Right renal cortex interstitium (tissue), 3 donors: ENCODE measurements at places on chromosomes 4 and X.

DNA sequence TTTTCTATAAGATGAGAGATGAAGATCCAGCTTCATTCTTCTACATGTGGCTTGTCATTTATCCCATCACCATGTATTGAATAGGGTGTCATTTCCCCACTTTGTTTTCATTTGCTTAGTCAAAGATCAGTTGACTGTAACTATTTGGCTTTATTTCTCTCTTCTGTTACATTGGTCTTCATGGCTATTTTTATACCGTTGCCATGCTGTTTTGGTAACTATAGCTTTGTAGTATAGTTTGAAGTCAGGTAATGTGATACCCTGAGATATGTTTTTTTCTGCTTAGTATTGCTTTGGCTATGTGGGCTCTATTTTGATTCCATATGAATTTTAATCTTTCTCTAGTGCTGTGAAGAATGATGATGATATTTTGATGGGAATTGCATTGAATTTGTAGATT, 514.3 kb downstream of the GBA3 start:
- no peak for DNase-seq

GRCh38 chr4:163470391-163470790, 3.2 kb downstream of the TKTL2 start:
- no peak for DNase-seq

DNA sequence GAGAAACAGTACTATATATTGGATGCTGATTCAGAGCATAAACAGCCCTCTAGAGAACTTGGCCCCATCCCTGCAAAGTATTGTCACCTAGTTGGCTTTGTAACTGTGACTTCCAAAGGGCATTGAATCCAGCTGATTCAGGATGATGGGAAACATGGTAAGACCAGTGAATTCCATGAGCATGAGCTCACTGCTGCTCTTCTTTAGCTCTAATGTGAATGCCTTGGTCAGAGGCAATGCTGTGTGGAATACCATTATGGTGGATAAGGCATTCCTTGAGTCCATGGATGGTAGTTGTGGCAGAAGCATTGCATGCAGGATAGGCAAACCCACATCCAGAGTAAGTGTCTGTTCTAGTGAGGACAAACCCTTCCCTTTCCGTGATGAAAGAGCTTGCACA, 365.6 kb upstream of the EDA2R start:
- DNase-seq = no peak

GRCh38 chrX:101973066-101973465, 41.2 kb upstream of the ZMAT1 start:
- DNase-seq = no peak

- no peak for DNase-seq
These were observed 18.4 kb downstream of the PDLIM5 start for GRCh38 chr4:94470132-94470531.

DNA sequence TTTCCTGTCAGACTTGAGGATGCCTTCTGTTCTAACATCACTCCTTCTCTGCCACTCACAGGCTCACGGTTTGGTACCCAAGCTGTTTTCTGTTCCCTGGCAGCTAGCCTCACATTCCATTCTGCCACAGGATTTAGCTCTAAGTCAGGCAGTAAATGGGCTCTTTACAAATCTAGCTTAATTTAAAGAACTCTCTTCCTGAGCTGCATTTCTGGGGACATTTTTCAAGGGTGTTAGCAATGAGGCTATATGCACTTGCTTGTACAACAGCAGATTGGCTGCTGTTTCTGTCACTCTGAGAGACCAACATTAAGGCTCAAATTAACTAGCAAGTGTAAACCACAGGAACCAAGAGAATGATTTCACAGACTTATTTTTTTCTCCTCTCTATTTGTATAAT, 337.8 kb upstream of the NOCT start:
- DNase-seq = no peak
